Right forelimb (tissue), 1 donor: ENCODE measurements at places on chromosomes 2 and 18.

GRCh38 chr2:160418853-160419252 lies 74.8 kb downstream of the RBMS1 start:
- DNase-seq, result no peak

GRCh38 chr2:109067631-109068125 lies 61.3 kb upstream of the SH3RF3 start:
- DNase-seq, result no peak

GRCh38 chr2:114789989-114790388 lies 347.5 kb downstream of the DPP10 start:
- DNase-seq, result no peak

DNA sequence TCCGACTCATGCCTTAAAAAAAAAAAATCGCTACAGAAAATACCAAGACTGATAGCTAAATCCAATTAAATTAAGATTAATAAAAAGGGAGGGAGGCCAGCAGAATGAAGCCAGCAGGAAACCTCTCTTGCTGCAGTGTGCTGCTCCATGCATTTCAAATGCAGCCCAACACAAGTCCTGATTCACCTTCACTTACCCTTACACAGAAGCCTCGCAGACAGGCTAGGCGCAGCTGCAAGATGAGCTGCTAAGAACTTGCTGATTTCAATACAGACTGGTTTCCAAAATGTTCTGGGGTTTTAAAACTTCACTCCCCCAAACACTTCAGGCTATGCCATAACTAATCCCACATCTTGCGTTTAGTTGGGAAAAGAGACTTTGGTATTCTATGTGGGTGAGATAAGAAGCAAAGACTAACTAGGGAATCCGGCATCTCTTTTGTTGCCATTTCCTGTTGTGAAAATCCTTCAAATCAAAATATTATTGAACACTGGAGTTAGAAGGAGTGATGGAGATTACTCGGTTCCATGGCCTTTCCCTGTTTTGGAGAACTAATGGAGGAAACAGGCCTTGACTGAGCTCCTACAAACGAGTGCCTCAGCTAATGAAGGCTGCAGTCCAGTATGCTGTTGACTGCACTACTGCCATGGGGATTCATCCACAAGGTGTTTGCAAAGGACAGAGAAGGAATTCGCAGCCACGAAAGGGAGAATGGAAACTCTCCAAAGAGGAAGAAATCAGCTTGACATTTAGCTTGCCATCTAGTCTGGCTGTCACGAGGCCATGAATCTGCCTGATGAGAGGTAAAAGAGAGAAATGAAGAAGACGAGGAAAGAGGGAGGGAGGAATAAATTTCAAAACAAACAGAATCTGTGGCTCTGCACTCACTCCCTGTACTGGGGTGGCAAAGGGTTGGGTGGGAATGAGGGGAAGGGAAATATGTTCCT lies 67.3 kb downstream of the CLHC1 start:
- DNase-seq, result no peak

DNA sequence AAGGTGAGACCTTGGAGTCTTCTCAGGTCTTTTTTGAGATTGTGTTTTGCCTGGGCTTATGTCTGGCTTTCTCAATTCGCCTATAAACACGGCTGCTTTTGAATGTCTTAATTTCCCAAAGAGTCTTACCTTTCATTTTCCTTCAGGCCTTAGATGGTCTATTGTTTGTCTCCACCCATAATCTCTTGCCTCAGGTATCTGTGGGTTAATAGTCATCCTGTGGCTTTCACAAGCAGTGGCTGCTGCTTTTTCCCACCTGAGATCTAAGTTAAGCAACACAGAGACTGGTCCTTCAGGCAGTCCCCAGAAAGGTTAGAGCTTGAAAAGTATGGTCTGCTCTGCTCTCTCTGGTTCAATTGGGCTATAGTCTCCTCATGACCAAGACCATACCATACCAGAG lies 275.3 kb downstream of the INSIG2 start:
- no peak for DNase-seq

GRCh38 chr2:227908266-227909054 lies 37.0 kb downstream of the DAW1 start:
- DNase-seq, result no peak

DNA sequence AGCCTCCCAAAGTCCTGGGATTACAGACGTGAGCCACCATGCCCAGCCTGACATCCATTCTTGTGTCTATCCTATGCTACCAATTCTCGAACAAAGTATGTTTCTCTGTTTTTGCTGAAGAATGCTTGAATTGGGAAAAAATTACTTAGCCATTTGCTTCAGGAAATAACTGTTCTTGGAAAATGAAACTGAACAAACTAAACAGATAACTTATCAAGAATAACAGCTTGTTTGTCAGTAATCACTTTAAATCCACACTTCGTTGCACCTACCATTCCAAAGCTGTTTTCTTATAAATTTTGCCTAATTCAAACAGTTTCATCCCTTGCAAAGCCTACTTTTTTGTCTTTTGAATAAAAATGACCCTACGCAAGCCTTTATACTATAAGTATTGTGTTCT lies 672.9 kb downstream of the SUCLG1 start:
- DNase-seq, result no peak

DNA sequence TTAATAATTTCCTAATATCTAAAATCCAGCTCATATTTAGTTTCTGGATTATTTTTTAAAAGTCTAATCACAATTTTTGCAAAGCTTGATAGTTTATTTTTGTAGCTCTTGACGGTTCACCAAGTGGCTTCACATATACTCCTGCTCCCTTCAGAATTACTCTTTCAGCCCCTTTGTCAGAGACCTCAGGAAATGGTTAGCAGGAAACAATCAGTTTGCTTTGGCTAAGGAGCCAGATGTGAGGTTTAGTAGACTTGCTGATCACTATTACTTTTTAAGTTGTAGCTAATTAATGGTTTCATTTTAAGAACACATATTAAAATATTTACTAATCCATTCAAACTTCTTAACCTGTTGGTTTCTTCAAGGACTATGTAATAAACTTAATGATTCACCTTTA lies 2.3 kb downstream of the RBBP8 start:
- no peak for DNase-seq

DNA sequence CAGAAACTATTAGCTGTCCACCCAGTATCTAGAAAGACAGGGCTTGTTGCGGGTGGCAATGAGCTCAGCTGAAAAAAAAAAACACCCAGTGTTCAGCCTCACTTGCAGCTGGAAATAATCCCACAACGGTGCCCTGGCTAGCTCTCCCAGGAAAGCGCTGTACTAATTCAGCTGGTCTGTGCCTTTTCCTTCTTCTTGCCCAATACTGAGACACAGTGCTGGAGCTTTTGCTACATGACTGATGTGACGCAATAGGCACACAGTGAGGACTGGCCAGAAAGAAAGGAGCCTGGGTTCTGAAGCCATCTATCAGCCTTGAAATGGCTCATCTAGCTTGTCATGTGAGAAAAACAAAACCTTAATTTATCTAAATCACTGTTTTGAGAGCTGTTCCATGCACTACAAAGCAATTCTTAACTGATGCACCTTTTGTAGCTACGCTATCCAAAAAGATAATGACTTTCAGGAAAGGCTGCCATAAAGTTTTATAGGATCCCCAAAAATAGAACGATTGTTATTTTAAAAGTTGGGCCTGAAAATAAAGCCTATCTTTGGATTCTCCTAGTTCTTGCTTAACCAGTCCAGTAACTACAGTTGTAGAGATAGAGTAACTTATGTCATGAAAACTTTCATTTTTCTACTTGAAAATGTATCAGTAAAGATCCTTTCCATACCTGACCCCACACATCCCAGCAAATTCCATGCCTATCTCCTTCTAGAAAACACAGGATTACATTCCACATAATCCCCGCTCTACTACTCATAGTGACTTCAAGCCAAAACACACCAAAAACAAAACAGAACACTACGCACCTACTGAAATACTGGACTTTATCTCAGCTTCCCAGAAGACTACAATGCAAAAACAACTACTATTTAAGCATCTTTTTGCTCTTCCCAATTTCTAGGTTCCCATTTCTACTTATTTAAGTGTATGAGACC lies 15.9 kb downstream of the KIDINS220 start:
- DNase-seq, result no peak

DNA sequence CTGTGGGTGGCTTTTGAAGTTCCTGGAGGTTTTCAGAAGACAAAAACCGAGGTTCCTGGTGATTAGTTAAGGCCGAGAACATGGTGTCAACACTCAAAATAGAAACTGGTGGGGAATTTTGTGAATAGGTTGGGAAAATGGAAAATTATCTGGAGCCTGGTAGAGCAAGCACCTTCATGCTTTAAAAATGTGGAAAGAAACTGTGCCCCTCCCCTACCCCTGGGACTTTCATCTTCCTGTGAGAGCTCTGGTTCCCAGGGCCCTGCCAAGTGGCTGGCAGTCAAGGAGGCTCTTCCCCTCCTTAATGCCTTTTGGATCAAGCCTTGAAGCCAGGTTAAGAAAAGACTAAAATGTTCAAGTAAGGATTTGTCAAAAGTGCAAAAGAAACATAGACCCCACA lies 1.9 kb upstream of the CRACDL start:
- DNase-seq, result no peak

DNA sequence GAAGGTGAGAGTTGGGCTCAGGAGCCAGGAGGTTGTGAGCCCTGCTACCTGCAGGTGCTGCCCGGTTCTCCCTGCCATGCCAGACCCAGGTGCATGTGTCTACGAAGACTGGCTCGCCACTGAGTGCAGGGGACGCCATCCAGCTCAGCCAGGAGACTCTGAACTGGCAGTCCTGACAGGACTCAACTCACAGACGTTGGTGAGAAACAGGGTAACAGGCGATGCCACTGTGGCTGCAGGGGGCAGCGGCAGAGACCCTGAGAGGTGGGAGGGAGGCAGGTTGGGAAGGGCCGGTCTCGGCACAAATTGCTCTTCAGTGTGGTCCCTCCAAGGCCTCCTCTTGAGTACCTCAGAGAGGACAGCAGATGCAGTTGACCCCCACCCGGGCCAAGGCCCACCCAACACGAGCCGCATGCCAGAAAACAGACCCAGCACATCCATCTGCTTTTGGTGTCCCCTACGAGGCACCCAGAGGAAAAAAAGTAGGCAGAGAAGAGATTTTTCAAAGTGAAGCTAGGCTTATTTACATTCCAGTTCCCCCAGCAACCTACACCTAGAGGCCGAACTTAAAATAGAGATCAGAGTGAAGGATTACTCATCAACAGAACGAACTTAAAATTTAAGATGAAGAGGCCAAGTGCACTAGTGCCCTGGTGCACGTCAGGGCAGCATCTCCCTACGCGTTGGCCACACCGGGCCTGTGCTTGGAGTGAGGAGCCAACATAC lies 184.8 kb downstream of the SEPTIN10 start:
- DNase-seq, result no peak

GRCh38 chr2:128306081-128306930 lies 12.4 kb downstream of the HS6ST1 start:
- peak; percentile 87 for DNase-seq

- DNase-seq, result no peak
Measured at GRCh38 chr2:126907671-126908070, 9.0 kb downstream of the TEX51 start.

DNA sequence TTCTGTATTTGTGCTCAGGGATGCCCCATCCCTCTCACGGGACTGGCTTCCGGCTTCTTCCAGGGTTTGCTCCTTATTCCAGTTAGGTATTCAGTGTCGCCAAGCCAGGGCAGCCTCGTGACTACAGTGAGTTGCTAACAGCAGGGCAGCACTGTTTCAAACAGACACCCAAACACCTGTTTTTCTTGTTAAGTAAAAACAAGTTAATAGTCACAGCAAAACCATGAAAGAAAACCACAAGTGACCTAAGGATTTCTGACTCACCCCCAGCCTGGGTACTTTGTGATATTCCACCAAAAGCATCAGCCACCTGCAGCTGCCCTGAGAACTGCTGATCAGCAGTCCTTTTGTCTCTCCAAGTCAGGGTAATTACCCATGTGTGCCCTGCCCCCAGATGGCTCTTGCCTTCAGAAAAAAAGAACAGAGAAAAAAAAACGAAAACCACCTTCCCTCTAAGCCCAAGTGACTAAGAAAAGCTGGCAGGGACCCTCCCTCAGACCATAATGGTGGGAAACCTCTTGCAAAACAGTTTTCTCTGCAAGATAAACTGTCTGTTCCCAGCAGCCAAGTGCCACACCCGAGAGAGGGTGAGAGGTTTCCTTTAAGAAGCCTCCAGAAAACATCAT lies 178.2 kb downstream of the ANAPC1 start:
- DNase-seq, result peak; percentile 38

DNA sequence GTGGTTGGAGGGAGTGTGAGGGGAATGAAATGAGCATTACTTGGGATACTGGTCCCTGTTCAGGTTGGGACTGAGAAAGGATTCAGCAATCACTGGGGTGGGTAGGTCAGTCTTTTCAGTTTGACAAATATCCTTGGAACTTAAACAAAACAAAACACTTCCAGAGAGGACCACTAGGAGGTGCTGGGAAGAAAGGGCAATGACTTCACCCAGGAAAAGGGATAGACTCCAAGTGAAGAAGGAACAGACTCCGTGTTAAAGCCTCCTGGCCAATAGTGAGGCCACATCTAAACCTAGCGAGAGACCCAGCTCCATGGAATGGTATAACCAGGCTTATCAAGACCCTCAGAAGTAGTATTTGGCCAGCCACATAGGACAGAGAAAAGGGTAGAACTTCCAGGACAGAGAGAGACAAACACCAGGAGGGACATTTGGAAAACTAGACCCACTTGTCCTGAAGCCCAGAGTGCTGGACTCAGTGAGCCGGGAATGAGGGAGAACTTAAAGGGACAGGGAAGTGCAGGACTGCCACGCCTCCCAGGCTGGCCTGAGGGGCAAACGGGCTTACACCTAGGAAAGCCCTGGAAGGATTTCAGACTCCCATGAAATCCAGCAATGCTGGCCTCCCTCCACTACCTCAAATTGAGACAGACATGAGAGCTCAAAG lies 19.6 kb upstream of the KCNG3 start:
- no peak for DNase-seq

- no peak for DNase-seq
Measured at GRCh38 chr2:241415196-241415595, 59.1 kb downstream of the FARP2 start.
